ENCODE measurements at places on chromosomes 5 and 9. TPM values are rescaled to one million over a fixed set of nuclear protein-coding genes. Genes with fewer than 3 reads are reported as not detected.

Gene LRSAM1
- total RNA-seq = 30.4 TPM

Gene SH2D3C
- 15.7 TPM for total RNA-seq

Gene MGAT4B
- 93.8 TPM for total RNA-seq

Gene SURF2
- total RNA-seq = 26.0 TPM

Gene TMEM252
- total RNA-seq = not detected

Gene TMOD1
- total RNA-seq = 29.3 TPM

Gene IDNK
- total RNA-seq = 7.8 TPM

Gene ARSI
- 0.65 TPM for total RNA-seq

Gene KCNMB1
- 26.6 TPM for total RNA-seq

Gene NR6A1
- total RNA-seq = 5.0 TPM

Gene PDCD1LG2
- 1.7 TPM for total RNA-seq

Gene SHC3
- 4.7 TPM for total RNA-seq

Gene HMMR
- 0.31 TPM for total RNA-seq

Gene SLC34A3
- not detected for total RNA-seq

Gene DBH
- not detected for total RNA-seq

Gene ZDHHC11
- 39.5 TPM for total RNA-seq

Gene EPB41L4A
- 36.5 TPM for total RNA-seq

Gene PCDHB4
- 2.2 TPM for total RNA-seq

Gene FBXW5
- 62.4 TPM for total RNA-seq

Gene FOXD4L6
- total RNA-seq = not detected

Gene PCDHA10
- total RNA-seq = 1.5 TPM

Gene GRM6
- total RNA-seq = not detected

Gene FGF10
- total RNA-seq = 12.8 TPM

Gene STPG3
- not detected for total RNA-seq

Gene GABRG2
- not detected for total RNA-seq

Gene ABCA1
- 33.4 TPM for total RNA-seq

Gene TMEM215
- total RNA-seq = not detected

Gene ODF2
- total RNA-seq = 24.0 TPM

Gene TMEM245
- 67.7 TPM for total RNA-seq

Gene TRIM52
- 22.5 TPM for total RNA-seq

Gene CNTNAP3B
- 24.1 TPM for total RNA-seq

Gene SAXO1
- total RNA-seq = 0.57 TPM

Gene AFF4
- total RNA-seq = 107 TPM

Gene ADAMTS16
- 0.52 TPM for total RNA-seq

Gene CDH9
- total RNA-seq = not detected

Gene TRPM3
- total RNA-seq = 1.3 TPM

Gene SFXN1
- 36.4 TPM for total RNA-seq

Gene SPRY4
- 16.7 TPM for total RNA-seq

Gene LCP2
- 21.7 TPM for total RNA-seq

Gene PCDHA3
- 0.31 TPM for total RNA-seq

Gene CYSRT1
- 1.9 TPM for total RNA-seq

Gene FBXL7
- 12.3 TPM for total RNA-seq

Gene ANKRD31
- total RNA-seq = 1.0 TPM

Gene C9orf152
- 6.7 TPM for total RNA-seq

Gene ADAMTSL1
- 11.5 TPM for total RNA-seq

Gene GNAQ
- total RNA-seq = 85.8 TPM

Gene IFNK
- total RNA-seq = not detected

Gene PRLR
- total RNA-seq = 6.2 TPM

Gene SPATA6L
- total RNA-seq = 23.1 TPM

Gene MYMK
- total RNA-seq = not detected

Gene PCDHB10
- 2.5 TPM for total RNA-seq

Gene HAND1
- total RNA-seq = not detected

Gene FOXD1
- total RNA-seq = 1.1 TPM

Gene WHRN
- total RNA-seq = 11.8 TPM

Gene CDC25C
- not detected for total RNA-seq

Data from ureter (tissue), 1 donor.